ENCODE measurements at places on chromosomes 1 and 21. TPM values are rescaled to one million over a fixed set of nuclear protein-coding genes. Genes with fewer than 3 reads are reported as not detected.

ERICH3 gene
- not detected for total RNA-seq

CASQ2 gene
- not detected for total RNA-seq

KCND3 gene
- 0.01 TPM for total RNA-seq

CELA3B gene
- not detected for total RNA-seq

EPS8L3 gene
- total RNA-seq, result 0.97 TPM

SIPA1L2 gene
- 6.3 TPM for total RNA-seq

ASCL5 gene
- total RNA-seq, result 0.08 TPM

SDHC gene
- 250 TPM for total RNA-seq

SLC44A3 gene
- 1.6 TPM for total RNA-seq

RXRG gene
- total RNA-seq, result not detected

VWA5B1 gene
- not detected for total RNA-seq

OR6K3 gene
- not detected for total RNA-seq

CFHR5 gene
- not detected for total RNA-seq

HPCA gene
- total RNA-seq, result 0.45 TPM

CD53 gene
- total RNA-seq, result not detected

RGS18 gene
- not detected for total RNA-seq

CORT gene
- 0.23 TPM for total RNA-seq

All from A549 treated with Hydrocortisone at 1 μM for 4 hours (cell line).